ENCODE measurements at places on chromosomes 16 and 17.

DNA sequence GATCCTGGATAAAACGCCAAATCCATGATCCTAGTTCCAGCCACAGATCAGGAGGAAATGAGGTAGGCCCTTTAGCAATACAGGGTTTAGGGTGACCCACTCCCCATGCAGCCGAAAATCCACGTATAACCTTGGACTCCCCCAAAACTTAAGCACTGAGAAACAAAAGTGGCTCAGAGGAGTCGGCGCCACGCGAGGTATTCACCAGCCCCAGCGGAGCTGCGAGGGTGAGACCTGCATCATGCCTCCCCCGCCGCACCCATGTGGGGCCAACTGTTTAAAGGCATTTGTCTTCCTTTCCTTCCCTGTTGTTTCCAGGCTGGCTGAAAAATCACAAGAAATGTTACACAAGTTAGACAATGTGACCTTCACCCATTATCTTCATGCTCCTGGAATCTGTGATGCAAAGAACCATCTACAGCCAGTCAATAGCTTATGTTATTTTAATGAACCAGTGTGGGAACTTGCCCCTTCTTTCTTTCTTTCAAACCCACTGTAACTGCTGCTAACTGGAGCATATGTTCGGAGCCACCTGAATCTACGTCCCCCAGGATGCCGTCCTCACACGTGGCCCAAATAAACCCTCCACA lies 98.2 kb upstream of the METRNL start:
- DNase-seq = no peak

DNA sequence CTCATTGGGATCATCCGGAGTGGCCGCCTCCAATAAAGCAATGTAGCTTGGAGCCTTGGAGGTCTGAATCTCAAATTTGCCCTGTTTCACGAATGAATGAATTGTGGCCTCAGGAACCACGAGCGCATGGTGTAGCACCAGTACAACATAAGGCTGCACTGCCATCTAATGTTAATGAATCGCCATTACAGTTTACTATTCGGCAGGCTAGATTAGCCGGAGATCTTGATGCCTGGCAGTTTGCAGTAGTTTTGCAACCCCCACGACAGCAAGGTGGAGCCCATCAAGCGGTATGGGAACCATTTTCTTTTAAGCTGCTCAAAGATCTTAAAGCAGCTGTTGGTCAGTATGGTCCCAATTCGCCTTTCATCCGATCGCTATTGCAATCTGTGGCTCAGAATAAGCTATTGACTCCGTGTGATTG lies 18.8 kb downstream of the ALOX15B start:
- peak; percentile 61 for DNase-seq

DNA sequence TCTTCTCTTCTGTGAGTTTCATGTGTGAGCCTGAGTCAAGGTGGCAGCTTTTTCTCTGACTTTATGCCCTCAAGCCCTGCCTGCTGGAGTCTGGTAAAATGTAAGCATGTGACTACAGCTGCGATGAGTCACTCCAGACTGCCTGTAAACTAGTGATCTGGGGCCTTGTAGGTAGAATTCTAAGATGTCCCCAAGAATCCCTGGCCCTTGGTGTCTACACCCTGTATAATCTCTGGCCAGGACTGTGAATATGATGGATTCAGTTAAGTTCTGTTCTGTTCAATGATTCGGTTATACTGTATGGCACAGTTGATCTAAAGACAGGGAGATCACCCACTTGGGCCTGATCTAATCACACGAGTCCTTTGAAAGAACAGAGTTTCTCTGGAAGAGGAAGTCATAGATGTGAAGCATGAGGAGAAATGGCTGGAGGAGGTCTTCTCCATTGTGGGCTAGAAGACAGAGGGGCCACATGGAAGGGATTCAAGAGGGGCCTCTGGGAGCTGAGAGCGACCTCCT lies 29.8 kb downstream of the PRSS54 start:
- no peak for DNase-seq

DNA sequence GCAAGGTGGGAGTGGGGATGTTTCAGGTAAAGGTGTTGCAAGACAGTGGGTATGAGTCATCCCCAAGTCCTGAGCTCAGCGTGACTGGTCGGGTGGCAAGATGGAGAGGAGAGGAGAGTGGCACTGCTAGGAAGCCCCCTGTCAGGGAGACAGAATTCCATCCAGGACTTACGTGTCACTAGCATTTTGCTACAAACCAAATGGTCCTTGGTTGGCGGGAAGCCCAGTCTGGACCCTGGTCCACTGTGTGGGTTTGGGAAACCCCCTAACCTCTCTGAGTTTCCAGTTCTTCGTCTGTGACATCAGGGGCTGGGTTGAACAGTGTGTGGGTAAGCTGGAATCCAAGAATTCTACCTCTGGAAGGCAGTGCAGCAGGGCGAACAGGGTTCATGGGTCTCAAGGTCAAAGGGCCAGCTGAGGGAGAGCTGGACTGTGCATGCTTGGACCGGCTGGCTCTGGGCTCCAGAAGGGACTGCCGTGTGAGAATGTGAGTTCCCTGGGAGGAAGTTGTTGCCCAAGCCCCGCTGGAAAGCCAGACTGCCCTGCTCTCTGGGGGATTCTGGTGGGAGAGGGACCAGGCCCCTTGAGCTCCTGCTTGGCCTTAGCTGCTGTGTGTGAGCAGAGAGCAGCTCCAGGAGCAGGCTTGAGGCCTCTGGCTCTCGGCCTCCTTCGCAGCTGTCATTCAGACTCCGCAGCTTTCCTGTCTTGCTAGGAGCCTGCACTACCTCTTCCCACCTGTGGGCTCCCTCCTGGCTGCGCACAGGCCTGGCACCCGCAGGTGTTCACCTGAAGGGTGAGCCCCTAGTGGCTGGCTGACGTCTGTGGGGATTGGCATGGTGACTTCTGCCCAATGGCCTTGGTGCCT lies 84.6 kb downstream of the NT5M start:
- no peak for DNase-seq

GRCh38 chr17:56440419-56440818 lies 153.1 kb upstream of the NOG start:
- no peak for DNase-seq
